ENCODE measurements at places on chromosomes 3 and 15. TPM values are rescaled to one million over a fixed set of nuclear protein-coding genes. Genes with fewer than 3 reads are reported as not detected.

DNA sequence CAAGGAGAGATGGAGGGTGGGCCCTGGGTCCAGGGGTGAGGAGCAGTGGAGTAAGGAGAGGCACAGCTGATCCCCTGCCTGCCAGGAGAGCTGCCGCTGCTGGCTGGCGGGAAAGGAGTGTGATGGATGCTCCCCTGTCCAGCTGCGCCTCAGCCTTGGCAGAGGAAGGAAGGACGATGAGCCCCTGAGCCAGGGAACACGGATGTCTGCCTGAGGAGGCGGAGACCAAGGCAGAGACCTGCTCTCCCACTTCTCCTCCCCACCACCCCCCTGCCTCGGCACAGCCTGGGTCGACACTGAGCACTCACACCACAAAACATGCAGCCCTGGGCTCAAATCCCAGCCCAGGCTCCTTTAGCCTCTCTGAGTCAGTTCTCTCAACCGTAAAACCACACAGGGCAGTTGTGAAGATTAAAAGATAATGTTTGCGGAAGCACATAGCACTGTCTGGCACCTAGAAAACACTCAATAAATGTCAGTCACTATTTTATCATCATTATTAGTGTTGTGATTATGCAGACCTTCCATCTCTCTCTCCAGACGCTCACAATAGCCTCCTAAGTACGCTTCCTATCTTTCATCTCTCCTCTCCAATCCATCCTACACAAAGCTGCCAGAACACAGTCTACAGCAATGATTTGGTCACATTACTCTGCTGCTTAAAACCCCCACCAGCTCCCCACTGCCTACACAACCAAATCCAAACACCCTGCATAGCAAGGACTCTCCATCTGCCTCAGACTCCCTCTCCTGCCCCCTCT lies 52.2 kb downstream of the SEMA5B start:
- no peak overlapping the region for H3K27ac ChIP-seq
- peak; percentile 30 for DNase-seq
- H3K36me3 ChIP-seq = no peaks in the 10 kb centered on the region
- H3K4me3 ChIP-seq = peak overlapping the region; percentile 31

GRCh38 chr3:120559242-120560061 lies 36.7 kb upstream of the NDUFB4 start:
- peaks cover 26% of the 10 kb centered on the region for H3K4me1 ChIP-seq
- H3K27ac ChIP-seq = peak overlapping the region; percentile 88
- peaks cover 12% of the 10 kb centered on the region for H3K27me3 ChIP-seq
- peak; percentile 27 for DNase-seq

GRCh38 chr3:128226795-128227395 lies 73.6 kb downstream of the EEFSEC start:
- no peaks in the 10 kb centered on the region for H3K27me3 ChIP-seq
- H3K27ac ChIP-seq = no peak overlapping the region
- no peak overlapping the region for H3K4me3 ChIP-seq
- H3K4me1 ChIP-seq = peaks cover 34% of the 10 kb centered on the region
- peaks cover 22% of the 10 kb centered on the region for H3K36me3 ChIP-seq
- peak; percentile 78 for DNase-seq

- no peak overlapping the region for H3K27ac ChIP-seq
- H3K4me3 ChIP-seq = no peak overlapping the region
- H3K36me3 ChIP-seq = peaks cover 3% of the 10 kb centered on the region
- H3K27me3 ChIP-seq = no peaks in the 10 kb centered on the region
Measured at GRCh38 chr3:44958386-44958785, 17.6 kb downstream of the ZDHHC3 start.

DNA sequence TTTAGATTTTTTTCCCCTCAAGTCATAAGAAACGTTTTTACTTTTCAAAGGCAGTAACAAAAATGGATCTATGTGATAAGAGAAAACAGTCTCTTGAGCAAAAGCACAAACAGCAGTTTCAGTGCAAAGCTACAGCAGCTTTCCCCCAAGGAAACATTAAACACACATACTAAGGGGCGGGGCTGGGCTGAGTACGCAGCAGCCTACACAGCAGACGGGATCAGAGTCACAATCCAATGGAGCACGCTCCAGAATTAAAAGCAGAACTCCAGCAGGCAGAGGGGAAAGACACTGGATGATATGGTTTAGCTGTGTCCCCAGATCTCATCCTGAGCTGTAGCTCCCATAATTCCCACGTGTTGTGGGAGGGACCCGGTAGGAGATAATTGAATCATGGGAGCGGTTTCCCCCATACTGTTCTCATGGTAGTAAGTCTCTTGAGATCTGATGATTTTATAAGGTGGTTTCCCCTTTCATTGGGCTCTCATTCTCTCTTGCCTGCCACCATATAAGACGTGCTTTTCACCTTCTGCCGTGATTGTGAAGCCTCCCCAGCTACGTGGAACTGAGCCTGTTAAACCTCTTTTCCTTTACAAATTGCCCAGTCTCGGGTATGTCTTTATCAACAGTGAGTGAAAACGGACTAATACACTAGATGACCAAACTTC lies 116.2 kb upstream of the SLCO3A1 start:
- H3K36me3 ChIP-seq = no peaks in the 10 kb centered on the region
- H3K27ac ChIP-seq = no peak overlapping the region
- DNase-seq = no peak
- H3K27me3 ChIP-seq = no peaks in the 10 kb centered on the region

GRCh38 chr15:96342406-96343112 lies 12.1 kb downstream of the NR2F2 start:
- H3K27ac ChIP-seq = no peak overlapping the region
- H3K27me3 ChIP-seq = peaks cover 32% of the 10 kb centered on the region
- H3K36me3 ChIP-seq = no peaks in the 10 kb centered on the region
- peak; percentile 15 for DNase-seq
- H3K4me1 ChIP-seq = peaks cover 87% of the 10 kb centered on the region

DNA sequence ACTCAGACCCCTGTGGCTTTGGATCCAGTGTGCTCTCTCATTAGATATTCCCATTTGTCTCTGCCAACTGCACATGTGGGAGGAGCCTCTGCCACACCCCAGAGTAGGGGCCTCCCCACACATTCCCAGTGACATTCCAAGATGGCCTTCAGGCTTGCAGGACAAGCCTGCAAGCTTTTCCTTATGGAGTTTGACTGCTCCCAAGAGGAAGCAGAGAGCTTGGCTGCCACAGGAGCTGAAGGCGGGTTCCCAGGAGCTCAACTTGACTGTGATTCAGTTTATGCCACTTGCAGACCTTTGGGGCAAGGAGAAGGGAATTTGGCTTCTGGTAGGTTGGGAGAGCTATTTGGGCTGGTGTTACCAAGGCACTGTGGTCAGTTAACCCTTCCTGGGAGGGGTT lies 22.5 kb upstream of the EPHB1 start:
- DNase-seq = no peak
- no peaks in the 10 kb centered on the region for H3K36me3 ChIP-seq
- no peak overlapping the region for H3K4me3 ChIP-seq
- no peaks in the 10 kb centered on the region for H3K27me3 ChIP-seq
- no peak overlapping the region for H3K27ac ChIP-seq
- H3K4me1 ChIP-seq = no peaks in the 10 kb centered on the region

- H3K27ac ChIP-seq = no peak overlapping the region
- H3K4me3 ChIP-seq = no peak overlapping the region
- H3K4me1 ChIP-seq = peaks cover 21% of the 10 kb centered on the region
Measured at GRCh38 chr15:24067733-24068501, 380.8 kb upstream of the NDN start.

LPCAT4 gene
- total RNA-seq = 70.6 TPM

DNA sequence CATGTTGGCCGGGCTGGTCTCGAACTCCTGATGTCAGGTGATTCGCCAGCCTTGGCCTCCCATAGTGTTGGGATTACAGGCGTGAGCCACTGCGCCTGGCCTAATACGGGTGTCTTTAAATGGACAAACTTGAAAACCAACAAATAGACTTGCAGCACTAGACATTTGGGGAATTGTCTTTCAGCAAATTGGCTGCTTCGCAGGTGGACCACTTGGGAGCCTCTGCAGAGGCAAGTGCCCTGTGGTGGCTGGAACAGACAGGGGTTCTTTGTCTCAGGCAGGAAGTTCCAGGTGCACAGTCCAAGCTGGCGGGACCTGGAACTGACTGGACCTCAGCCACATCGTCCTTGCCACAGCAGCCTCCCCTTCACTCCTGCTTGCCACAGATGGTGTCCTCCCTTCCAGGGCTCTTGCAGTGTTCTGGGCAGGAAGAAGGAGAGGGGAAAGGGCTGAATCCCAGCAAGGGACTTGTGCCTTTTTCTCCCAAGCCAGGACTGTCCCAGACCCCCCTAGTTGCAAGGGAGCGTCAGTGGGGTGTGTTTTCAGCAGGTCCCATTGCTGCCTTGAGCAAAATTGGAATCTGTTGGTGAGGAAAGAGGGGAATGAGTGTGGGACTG lies 94.3 kb downstream of the TBC1D2B start:
- no peak overlapping the region for H3K4me3 ChIP-seq
- peaks cover 13% of the 10 kb centered on the region for H3K4me1 ChIP-seq
- H3K36me3 ChIP-seq = no peaks in the 10 kb centered on the region
- DNase-seq = no peak
- no peaks in the 10 kb centered on the region for H3K27me3 ChIP-seq
- H3K27ac ChIP-seq = no peak overlapping the region

NOX5 gene
- total RNA-seq = not detected

- no peaks in the 10 kb centered on the region for H3K36me3 ChIP-seq
- H3K27ac ChIP-seq = peak overlapping the region; percentile 73
- H3K4me1 ChIP-seq = peaks cover 53% of the 10 kb centered on the region
- H3K4me3 ChIP-seq = peak overlapping the region; percentile 55
- peaks cover 1% of the 10 kb centered on the region for H3K27me3 ChIP-seq
Measured at GRCh38 chr3:23751212-23751723, 54.5 kb upstream of the UBE2E1 start.

FETUB gene
- not detected for total RNA-seq
